ENCODE measurements at places on chromosomes 2 and 18.

DNA sequence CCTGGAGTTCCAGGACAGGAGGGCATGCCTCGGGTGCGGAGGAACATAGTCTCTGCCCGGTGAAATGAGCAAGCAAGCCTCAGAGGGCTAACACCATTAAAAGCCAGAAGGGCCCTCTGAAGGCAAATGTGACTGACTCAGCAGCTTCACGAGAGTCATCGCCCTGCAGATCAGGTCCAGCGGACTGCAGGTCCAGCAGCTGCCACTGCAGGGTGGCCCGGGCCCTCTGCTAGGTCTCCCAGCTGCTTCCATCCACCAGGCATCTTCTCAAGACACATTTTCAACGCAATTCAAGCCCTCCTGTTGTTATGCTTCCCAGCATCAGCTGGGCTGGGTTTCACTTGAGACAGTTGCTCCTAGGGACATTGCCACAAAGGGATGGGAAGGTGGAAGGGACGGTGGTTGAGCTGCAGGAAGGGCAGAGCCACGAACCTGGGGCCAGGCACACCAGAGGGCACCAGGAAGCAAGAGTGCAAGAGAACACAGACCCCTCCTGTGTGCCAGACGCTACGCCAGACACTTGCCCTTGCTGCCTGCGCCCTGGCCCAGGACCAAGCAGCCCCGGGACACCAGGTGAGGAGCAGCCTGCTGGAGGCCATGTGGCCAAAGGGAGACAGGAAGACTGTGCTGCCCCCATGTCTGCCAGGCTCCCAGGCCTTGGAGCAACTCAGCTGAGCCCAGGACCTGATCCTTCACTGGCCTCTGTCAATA is 173.0 kb downstream of the HDAC4 start:
- DNase-seq: no peak

DNA sequence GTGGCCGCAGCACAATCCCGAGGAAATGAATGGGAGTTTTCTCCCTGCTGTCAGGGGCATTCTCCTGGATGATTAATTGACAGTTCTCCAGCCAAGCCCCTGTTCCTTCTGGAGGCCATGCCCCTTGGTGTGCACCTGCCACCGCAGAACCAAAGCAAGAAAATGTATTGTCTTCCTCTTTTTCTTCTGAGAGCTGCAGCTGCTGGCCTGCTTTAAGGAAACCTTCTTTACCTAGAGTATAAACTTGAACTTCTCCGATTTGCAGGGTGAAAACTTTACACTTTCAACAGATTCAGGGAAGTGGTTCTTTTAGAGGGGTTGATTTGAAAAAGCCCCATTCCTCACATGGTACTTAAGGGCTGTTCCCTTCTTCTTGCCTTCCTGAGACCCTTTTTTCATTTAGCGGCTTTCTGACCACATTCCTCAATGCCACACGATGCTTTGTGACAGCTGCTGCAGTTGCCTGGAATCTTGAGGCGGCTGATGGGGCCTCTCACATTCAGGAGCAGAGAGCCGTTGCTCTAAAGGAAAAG is 402.8 kb downstream of the TXNL1 start:
- no peak for DNase-seq

GRCh38 chr18:11953113-11953512 is 28.2 kb upstream of the IMPA2 start:
- DNase-seq: no peak

- DNase-seq: no peak
Observed at GRCh38 chr2:97718051-97718882, 4.9 kb downstream of the ZAP70 start.

DNA sequence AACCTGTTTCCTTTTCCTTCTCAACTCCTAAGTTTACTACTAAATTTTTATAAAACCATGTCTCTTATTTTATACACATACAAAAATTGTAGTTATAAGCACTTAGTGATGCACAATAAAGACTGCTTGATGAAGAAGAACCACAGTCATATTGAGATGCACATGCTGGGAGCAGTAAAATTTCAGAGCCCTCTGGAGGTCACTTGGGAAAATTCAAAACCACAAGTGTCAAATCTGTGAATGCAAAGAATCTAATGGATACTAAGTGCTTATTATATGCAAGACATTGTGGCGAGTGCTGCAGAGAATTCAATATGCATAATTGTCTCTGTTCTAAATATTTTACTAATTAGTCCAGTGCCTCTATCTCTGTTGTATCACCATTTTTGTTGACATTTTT is 180.5 kb downstream of the VWC2L start:
- no peak for DNase-seq
